ENCODE measurements at places on chromosomes 6 and 20. TPM values are rescaled to one million over a fixed set of nuclear protein-coding genes. Genes with fewer than 3 reads are reported as not detected.

RAET1L gene
- not detected for total RNA-seq

TRDN gene
- not detected for total RNA-seq

HMGCLL1 gene
- not detected for total RNA-seq

GJA10 gene
- not detected for total RNA-seq

STX11 gene
- 26.5 TPM for total RNA-seq

Data from mammary microvascular endothelial cell (primary cell).